ENCODE measurements at places on chromosomes 2 and 18.

DNA sequence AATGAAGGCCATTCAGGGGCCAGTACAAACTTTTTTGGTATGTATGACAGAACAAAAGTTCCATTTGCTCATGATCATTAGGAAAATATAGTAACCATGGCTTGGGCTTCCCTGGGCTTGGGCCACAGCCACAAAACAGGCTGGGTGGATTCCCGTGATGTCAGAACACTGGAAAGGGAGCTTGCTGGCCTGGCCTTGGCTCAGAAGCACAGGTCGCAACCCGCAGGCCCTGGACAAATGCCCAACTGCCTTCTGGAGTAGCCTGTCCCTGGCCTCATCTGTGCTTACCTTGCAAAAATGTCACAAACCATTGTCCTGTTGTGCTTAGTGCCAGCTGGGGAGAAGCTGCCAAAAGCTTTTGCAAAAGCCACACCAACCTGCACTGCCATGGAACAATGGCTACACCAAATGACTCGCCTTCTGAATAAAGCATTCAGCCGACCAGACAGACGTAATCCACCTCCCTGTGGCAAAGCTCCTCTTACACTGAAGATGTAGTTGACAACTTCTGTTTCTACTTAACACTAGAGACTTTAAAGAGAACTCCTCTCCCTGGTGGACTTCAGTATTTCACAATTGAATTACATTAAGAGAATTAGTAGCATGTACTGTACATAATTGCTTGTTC, 125.5 kb downstream of the ANKRD44 start:
- no peaks in the 10 kb centered on the region for H3K36me3 ChIP-seq
- H3K27ac ChIP-seq = peak overlapping the region; percentile 55
- H3K27me3 ChIP-seq = no peaks in the 10 kb centered on the region
- no peak overlapping the region for H3K4me3 ChIP-seq

- no peak for DNase-seq
- H3K4me1 ChIP-seq = peaks cover 8% of the 10 kb centered on the region
- no peak overlapping the region for H3K4me3 ChIP-seq
- peaks cover 3% of the 10 kb centered on the region for H3K36me3 ChIP-seq
These were observed 52.6 kb upstream of the ATP5MC3 start for GRCh38 chr2:175234153-175234552.

- peak; percentile 49 for DNase-seq
- H3K4me3 ChIP-seq = peak overlapping the region; percentile 84
- H3K27ac ChIP-seq = peak overlapping the region; percentile 98
- H3K4me1 ChIP-seq = peaks cover 43% of the 10 kb centered on the region
- H3K27me3 ChIP-seq = no peaks in the 10 kb centered on the region
- H3K36me3 ChIP-seq = no peaks in the 10 kb centered on the region
These were observed 81.5 kb downstream of the DPP4 start for GRCh38 chr2:161992531-161992930.

GRCh38 chr2:28274911-28275685, 117.6 kb upstream of the FOSL2 start:
- no peaks in the 10 kb centered on the region for H3K27me3 ChIP-seq
- no peak overlapping the region for H3K27ac ChIP-seq
- peaks cover 17% of the 10 kb centered on the region for H3K36me3 ChIP-seq
- H3K4me1 ChIP-seq = peaks cover 33% of the 10 kb centered on the region

DNA sequence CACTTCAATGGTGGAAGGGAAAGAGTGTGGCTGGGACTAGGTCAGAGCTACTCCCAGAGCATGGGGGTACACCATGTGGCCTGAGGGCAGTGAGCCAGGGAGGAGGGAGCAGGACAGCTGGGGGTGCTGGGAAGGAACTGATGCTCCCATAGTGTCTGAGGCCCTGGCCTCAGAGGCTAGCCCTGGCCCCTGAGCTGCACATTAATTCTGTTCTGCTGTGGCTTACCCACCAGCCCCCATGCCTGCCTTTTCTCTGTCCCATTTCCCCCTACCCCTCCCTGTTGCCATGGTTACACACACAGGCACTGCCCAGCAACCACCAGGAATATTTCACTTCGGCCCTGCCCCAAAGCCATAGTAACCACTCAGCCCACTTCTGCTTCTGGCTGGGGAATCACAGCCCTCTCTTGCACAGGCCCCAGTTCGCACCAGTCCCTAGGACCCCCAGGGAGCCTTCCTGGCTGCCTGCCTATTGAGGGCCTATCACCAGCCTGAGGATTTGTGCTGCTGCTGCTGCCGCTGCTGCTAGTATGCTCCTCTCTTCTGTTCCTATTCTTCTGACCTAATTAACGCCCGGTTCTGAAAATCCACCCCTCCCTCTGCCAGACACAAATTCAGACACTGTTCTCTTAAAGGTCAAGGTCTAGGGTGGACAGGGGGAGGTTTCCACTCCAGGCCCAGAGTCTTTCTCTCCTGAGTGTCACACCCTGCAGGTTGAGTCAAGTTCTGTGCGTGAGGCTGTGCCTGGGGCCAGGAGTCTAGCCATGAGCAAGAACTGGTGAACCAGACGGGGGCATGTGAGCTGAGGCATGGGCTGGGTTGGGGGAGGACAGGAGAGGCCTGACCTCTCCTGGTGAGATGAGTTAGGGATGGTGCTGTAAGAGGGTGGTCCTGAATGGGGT, 87.1 kb upstream of the MCFD2 start:
- H3K27me3 ChIP-seq = no peaks in the 10 kb centered on the region
- H3K27ac ChIP-seq = no peak overlapping the region
- H3K4me1 ChIP-seq = peaks cover 10% of the 10 kb centered on the region
- no peak for DNase-seq
- no peak overlapping the region for H3K4me3 ChIP-seq

- H3K27ac ChIP-seq = peak overlapping the region; percentile 12
- no peak overlapping the region for H3K4me3 ChIP-seq
- peaks cover 20% of the 10 kb centered on the region for H3K4me1 ChIP-seq
- DNase-seq = no peak
These were observed 52.9 kb upstream of the EML6 start for GRCh38 chr2:54670485-54671009.

DNA sequence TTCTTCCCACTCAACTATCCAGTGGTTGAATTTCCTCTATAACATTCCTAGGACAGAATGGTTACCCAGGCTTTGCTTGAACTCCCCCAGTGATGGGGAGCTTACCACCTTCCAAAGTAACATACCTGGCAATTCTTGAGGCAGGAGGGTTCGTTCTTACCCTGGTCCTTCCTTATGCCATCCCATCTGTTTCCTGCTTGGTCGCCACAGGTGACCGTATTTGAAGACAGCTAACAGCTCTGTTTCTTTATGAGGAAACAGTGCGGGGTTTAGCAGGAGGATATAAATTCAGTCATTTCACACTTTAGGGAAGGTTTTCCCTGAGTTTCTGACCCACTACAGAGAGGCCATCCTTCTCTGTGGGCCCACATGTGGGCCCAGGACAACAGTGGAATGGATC, 42.6 kb downstream of the FOSL2 start:
- H3K27ac ChIP-seq = no peak overlapping the region
- H3K36me3 ChIP-seq = peaks cover 6% of the 10 kb centered on the region
- H3K27me3 ChIP-seq = no peaks in the 10 kb centered on the region
- DNase-seq = no peak
- no peak overlapping the region for H3K4me3 ChIP-seq

DNA sequence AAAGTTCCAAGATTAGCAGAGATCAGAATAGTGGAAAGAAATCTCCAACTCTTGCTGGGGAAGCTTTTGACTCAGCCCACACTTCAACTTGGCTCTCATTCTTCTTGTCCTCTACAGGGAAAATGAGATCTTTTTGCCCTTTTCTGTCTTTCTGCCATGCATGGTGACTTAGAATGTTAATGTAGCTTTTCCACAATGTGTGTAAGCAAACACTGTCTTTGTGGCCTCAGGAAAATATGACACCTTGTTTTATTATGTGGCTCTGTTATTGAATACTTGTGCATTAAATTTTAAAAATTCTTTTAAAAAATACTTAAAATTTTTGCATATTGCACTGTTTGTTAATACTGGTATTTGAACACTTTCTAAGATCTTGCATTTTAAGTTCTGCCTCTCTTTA, 65.4 kb upstream of the WDR75 start:
- H3K4me3 ChIP-seq = no peak overlapping the region
- H3K27me3 ChIP-seq = no peaks in the 10 kb centered on the region
- H3K36me3 ChIP-seq = no peaks in the 10 kb centered on the region
- H3K4me1 ChIP-seq = peaks cover 3% of the 10 kb centered on the region
